Right cardiac atrium (tissue), 5 donors: ENCODE measurements at places on chromosomes 16 and 17. TPM values are rescaled to one million over a fixed set of nuclear protein-coding genes. Genes with fewer than 3 reads are reported as not detected.
A peak's percentile ranks its signal among the peaks of the same experiment; 100 is the strongest.

DNA sequence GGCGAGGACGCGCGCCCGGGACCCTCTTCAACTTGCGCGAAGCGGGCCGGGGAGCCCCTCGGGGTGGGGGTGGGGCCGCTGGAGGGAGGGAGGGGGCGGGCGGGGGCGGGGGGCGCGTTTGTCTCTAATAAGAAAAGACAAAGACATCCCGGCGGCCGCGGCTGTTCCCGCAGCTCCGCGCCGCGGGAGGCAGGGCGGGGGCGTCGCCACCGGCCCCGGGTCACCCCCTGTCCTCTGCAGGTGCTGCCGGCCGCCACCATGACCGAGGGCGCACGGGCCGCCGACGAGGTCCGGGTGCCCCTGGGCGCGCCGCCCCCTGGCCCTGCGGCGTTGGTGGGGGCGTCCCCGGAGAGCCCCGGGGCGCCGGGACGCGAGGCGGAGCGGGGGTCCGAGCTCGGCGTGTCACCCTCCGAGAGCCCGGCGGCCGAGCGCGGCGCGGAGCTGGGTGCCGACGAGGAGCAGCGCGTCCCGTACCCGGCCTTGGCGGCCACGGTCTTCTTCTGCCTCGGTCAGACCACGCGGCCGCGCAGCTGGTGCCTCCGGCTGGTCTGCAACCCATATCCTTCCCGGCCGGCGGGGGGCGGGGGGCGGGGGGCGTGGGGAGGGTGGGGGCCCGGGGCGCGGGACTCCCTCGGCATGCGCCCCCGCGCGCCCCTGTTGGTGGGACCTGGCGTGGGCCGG is 714 bp downstream of the CACNA1H start:
- no peak for DNase-seq

DNA sequence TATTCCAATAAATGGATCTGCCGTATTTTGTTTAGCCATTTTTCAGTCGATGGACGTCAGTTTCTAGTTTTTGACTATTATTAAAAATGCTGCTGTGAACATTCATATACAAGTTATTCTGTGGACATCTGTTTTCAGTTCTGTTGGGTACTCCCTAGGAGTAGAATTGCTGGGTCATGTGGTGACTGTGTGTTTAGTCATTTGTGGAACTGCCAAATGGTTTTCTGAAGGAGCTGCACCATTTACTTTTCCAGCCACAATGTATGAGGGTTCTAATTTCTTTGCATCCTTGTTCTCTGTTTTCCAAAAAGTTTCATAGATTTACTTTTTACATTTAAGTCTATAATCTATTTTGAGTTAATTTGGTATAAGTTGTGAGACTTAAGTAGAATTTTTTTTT is 29.5 kb downstream of the CYLD start:
- no peak for DNase-seq

- no peak for DNase-seq
These were observed 92.4 kb upstream of the HS3ST2 start for GRCh38 chr16:22721511-22722100.

The NPIPA3 gene
- total RNA-seq: 1.6 TPM

- no peak for DNase-seq
These were observed 385.2 kb downstream of the NPIPA8 start for GRCh38 chr16:17951378-17951777.

GRCh38 chr16:78591682-78592103 is 492.2 kb downstream of the WWOX start:
- no peak for DNase-seq

DNA sequence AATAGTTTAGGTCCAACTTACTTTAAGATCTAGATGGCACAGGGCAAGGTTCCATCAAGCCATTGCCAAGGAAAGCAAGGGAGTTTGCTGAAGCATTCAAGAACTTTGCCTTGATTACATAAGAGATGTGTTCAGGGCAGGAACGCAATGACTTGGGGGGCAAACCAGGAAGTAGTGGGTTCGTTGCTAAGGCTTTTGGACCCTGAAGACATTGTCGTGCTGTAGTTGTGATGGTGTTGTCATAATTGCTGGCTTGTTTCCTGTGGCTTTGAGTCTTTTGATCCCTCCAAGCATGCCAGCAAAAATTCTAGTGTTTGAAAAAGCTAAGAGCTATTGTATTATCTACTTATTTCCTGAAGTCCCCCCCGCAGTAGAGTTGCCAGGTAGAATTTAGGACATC is 70.7 kb upstream of the HNF1B start:
- no peak for DNase-seq

GRCh38 chr17:54899721-54900456 is 763 bp upstream of the TOM1L1 start:
- peak; percentile 31 for DNase-seq

DNA sequence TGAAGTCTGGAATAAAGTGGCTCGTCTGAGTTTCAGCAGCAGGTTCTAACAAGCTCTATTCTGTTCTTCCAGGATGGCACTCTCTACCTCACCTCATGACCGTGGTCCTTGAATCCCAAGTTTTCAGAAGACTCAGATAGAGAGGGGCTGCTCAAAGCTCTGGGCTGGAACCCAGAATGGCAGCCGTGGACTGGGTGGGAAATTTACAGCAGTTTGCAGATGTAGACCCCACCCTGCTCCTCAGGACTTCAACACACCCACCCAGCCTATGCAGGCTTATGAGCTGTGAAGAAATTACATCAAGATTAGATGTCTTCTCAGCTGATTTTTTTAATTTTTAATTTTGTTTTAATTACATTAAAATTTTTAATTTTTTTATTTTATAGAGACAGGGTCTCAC is 59.4 kb downstream of the METRNL start:
- DNase-seq: no peak

DNA sequence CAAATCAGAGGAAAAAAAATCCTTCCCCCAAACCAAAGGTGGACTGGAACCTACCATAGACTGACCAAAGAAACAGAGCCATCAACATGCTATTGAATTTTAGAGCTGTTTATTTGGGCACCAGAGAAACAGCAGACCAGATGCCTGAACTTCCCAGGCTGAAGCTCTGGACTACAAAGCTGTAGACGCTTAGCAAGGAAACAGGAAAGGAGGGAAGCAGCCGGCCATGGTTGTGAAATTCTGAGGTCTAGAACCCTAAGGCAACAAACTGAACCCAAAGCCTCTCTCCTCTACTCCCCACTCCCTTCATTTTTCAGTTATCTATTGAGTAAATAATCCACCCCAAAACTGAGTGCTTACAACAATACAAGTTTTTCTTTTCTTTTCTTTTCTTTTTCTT is 45.4 kb upstream of the MEIOC start:
- DNase-seq: no peak

GRCh38 chr17:78252111-78252634 is 20.7 kb downstream of the TMEM235 start:
- peak; percentile 23 for DNase-seq

The MAPT gene
- 6.9 TPM for total RNA-seq

The PDP2 gene
- total RNA-seq: 4.2 TPM

- peak; percentile 91 for DNase-seq
These were observed 565 bp downstream of the MAP3K3 start for GRCh38 chr17:63622574-63623390.

GRCh38 chr16:18942061-18942460 is 15.9 kb upstream of the SMG1 start:
- DNase-seq: no peak

- DNase-seq: no peak
These were observed 35.5 kb upstream of the PHB1 start for GRCh38 chr17:49450181-49450580.

DNA sequence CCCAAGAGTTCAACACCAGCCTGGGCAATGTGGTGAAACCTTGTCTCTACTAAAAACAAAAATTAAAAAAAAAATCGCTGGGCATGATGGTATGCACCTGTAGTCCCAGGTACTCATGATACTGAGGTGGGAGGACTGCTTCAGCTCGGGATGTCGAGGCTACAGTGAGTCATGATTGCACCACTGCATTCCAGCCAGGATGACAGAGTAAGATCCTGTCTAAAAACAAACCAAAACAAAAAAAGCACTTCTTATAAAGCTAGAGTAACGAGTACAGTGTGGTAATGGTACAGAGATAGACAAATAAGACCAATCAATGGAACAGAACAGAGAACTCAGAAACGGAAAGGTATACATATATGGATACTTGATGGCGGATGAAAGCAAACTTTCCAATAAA is 4.4 kb downstream of the NSMCE1 start:
- no peak for DNase-seq

DNA sequence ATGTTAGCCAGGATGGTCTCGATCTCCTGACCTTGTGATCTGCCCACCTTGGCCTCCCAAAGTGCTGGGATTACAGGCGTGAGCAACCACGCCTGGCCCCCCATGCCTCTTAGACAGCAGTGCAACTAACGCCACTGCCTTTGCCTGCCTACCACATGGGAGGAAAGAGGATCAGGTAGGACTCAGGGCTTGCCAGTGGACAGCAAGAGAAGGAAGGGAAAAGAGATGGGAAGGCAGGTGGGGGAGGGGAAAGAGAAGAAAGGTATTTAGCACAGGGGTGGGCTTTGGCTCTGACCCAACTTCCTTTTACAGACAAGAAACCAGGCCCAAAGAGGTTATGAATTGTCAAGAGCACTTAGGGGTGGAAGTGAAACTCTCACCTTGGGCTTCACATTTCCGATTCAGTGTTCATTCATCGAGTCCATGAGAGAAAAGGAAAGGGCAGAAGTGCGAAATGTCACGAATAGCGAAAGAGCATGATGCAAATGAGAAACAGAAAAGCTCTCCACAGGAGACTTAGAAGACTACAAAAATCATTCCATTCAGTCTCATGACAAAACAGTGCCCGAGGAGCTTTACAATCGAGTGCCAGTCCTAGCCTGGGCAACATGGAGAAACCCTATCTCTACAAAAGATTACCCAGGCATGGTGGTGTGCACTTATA is 36.4 kb downstream of the CDK5R1 start:
- DNase-seq: no peak

The GAST gene
- not detected for total RNA-seq

- DNase-seq: peak; percentile 57
These were observed 72.0 kb downstream of the FTO start for GRCh38 chr16:53775821-53776431.

GRCh38 chr17:61218438-61218837 is 181.2 kb upstream of the TBX2 start:
- no peak for DNase-seq

The CLEC19A gene
- total RNA-seq: not detected
